Occipital lobe (tissue), 3 donors: ENCODE measurements at places on chromosomes 11 and 22. TPM values are rescaled to one million over a fixed set of nuclear protein-coding genes. Genes with fewer than 3 reads are reported as not detected.

DNA sequence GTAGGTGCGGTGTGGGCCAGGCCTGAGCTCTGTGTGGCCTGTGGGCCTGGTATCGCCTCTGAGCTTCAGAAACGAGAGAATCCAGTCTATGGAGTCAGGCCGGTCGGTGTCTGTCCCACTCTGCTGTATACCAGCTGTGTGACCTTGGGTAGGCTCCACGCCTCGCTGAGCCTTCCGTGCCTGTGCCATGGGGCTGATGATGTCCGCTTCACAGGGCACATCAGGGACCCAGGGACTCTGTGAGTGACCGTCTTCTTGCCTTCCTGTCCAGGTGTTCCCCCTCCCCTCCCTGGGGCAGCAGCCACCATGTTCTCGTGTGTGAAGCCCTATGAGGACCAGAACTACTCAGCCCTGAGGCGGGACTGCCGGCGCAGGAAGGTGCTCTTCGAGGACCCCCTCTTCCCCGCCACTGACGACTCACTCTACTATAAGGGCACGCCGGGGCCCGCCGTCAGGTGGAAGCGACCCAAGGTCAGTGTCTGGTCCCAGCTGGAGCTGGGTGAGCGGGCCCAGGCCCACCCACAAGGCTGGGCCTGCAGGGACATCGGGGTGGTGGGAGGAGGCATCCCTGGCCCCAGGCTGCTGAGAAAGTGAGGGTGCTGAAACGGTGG is 17.9 kb downstream of the CAPN5 start:
- no peak for DNase-seq

DNA sequence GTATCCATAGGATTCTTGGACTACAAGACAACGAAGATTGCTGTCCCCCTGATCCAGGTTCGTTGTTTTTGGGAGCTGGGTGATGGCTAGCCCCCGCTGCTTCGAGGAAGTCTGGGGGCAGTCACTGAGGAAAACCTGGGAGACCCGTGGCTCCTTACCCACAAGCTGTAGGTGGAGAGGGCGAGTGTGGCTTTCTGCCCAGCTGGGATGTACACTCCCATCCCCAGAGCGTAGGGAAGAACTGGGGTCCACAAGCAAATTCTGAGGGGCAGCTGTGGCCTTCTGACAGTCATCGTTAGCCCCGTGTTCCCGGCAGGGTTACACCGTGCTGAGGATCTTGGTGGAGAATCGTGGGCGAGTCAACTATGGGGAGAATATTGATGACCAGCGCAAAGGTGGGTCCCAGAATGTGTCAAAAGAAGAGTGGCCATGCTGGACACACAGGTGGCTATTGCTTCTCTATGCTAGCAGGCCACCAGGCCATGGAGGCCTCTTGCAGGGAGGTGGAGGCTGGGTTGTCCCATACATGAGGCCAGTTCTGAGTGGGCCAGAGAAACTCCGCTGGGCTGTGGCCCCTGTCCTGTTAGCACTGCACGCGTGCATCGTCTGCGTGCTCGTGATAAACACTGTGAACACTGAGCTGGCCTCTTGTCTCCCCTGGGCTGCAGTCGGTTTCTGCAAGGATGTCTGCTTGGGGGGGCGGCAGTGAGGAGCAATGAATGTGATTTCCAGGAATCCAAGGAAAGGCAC is 39.8 kb downstream of the GLB1L2 start:
- no peak for DNase-seq

- DNase-seq = no peak
These were observed 69.7 kb downstream of the RAB38 start for GRCh38 chr11:88105526-88105925.

Gene IL17REL
- not detected for total RNA-seq

GRCh38 chr11:65915821-65916251 is 3.0 kb downstream of the C11orf68 start:
- DNase-seq = peak; percentile 70

GRCh38 chr11:108559904-108560303 is 33.7 kb downstream of the EXPH5 start:
- DNase-seq = no peak

Gene MUC5AC
- not detected for total RNA-seq

DNA sequence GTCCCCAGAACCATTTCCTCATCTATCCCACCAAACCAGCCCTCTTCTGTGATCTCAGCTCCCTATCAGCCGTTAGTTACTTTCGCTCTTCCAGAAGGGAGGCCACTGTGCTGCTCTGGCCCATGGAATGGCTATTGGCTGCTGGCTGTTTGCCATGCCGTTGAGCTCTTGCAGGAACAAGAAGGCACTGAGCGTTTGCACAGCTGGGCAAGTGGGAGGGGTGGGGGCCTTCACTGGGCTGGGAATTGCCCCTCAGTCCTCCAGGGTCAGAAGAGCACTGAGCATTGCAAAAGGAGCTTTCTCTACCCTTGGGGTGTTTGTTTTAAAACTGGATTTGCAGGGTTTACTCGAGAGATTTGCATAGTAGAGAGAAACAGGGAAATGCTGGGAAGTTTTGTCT is 129.0 kb upstream of the PARVA start:
- DNase-seq = peak; percentile 46

Gene KRTAP5-7
- not detected for total RNA-seq

DNA sequence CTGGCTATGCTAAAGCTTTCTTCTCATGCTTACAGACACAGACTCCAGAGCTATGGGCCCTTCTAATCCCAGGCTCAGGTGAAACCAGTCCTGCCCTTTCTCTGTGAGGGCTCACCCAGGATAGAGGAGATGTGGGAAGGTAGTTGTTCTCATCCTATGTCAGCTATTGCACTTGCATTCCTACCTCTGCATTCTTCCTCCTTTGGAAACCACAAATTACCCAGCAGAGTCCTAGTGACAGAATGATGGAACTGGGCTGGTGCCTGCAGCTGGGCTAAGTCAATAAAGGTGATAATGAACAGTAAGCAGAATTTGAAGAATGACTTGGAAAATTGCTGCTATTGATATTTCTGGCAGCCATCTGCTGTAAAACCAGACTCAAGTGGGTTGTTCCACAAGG is 560.0 kb downstream of the TMEM135 start:
- DNase-seq = no peak

- DNase-seq = no peak
These were observed 30.9 kb upstream of the CREB3L1 start for GRCh38 chr11:46246521-46246920.

Gene GLYATL2
- 1.2 TPM for total RNA-seq

GRCh38 chr22:24920029-24920428 is 26.5 kb downstream of the LHFPL7 start:
- no peak for DNase-seq

DNA sequence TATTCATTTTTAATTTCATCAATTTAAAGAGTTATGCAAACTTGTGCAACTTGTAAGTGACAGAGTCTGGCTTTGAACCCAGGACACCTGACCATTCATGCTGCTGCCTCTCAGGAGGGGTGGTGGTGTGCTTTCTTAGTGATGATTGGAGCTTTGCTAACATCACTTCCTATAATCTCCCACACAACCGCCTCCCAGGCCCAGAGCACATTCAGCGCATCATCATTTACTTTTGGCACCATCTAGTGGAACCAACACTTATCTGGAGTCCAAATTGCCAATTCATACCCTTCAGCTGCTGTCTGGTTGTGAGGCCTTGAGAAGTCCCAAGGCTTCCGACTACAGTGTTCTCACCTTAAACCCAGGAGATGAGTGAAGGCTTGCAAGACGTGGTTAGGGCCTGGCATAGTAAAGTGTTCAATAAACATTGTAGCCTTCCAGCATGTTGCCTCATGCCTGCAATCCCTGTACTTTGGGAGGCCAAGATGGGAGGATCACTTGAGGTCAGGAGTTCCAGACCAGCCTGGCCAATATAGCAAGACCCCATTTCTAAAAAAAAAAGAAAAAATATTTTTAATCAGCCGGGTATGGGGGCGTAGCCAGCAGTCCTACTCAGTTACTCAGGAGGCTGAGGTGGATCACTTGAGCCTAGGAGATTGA is 1.1 kb upstream of the TTLL1 start:
- peak; percentile 25 for DNase-seq

GRCh38 chr11:78381865-78382264 is 35.8 kb downstream of the GAB2 start:
- DNase-seq = no peak

GRCh38 chr11:9688716-9689511 is 25.0 kb downstream of the SWAP70 start:
- DNase-seq = peak; percentile 44

Gene JHY
- total RNA-seq = 6.2 TPM

GRCh38 chr11:119793335-119793984 is 64.5 kb upstream of the NECTIN1 start:
- DNase-seq = no peak

DNA sequence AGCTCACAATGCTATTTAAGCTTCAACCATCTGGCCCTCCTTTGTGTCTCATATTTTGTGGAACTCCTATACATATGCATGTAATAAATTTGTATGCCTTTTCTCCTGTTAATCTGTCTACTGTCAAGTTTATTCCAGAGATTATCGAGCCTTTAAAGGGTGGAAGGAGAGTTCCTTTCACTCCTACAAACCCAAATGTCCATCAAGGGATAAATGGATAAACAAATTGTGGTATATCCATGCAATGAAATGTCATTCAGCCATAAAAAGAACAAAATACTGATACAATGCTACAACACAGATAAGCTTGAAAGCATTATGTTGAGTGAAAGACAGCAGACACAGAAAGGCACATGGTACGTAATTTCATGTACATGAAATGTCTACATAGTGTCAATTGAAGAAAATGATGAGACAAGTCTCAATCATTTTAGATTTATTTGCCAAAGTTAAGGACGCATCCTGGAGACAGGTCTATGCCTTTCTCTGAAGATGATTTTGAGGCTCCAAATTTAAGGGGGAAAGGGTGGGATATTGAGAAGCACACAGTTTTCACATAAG is 17.7 kb upstream of the FEZ1 start:
- DNase-seq = no peak

GRCh38 chr11:118314988-118315411 is 10.5 kb downstream of the CD3E start:
- DNase-seq = no peak

GRCh38 chr11:120128392-120129119 is 9.4 kb downstream of the TRIM29 start:
- DNase-seq = no peak

Gene SPDYC
- not detected for total RNA-seq

Gene ZNF280A
- total RNA-seq = not detected

Gene TENM4
- 112 TPM for total RNA-seq

- DNase-seq = no peak
These were observed 151.7 kb downstream of the SPON1 start for GRCh38 chr11:14114269-14114668.

- DNase-seq = no peak
These were observed 34.0 kb downstream of the IFT27 start for GRCh38 chr22:36741968-36742367.

GRCh38 chr22:47976219-47976618 is 1213.8 kb downstream of the TBC1D22A start:
- no peak for DNase-seq

Gene RNF169
- total RNA-seq = 39.3 TPM

Gene LGALS12
- not detected for total RNA-seq

Gene ARHGAP42
- 7.2 TPM for total RNA-seq

- no peak for DNase-seq
These were observed 874.2 kb upstream of the CHORDC1 start for GRCh38 chr11:91097083-91097482.

Gene GUCD1
- total RNA-seq = 48.7 TPM

DNA sequence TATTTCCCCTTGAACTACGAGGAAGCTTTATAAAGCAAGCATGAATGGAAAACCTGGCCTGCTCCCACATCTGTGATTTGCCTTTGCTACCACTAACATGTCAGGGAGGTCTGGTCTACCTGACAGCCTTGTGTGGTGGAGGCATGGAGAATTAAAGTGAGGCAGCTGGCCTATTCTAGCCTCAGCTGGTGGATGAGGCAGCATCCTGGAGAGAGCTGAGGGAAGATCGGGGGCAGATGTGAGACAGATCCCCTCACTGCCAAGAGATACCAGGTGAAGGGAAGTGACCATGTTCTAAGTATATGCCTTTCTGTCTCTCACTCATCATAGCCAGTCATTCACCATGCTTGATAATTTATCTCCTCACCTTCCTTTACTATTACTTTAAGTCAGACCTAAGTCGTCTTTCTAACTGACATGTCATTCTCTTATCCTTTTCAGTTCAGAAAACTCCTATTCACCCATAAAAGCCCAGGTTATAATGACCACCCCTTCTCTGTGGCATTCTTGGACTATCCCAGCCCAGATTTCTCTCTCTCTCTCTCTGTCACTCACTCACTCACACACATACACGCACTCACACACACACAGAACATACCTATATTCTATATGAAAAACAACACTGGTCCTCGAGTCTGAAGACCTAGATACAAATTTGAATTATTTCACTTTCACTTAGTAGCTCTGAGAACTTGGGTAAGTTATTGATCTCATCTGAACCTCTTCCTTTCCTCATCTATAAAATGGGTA is 90.7 kb downstream of the CSNK2A3 start:
- no peak for DNase-seq

DNA sequence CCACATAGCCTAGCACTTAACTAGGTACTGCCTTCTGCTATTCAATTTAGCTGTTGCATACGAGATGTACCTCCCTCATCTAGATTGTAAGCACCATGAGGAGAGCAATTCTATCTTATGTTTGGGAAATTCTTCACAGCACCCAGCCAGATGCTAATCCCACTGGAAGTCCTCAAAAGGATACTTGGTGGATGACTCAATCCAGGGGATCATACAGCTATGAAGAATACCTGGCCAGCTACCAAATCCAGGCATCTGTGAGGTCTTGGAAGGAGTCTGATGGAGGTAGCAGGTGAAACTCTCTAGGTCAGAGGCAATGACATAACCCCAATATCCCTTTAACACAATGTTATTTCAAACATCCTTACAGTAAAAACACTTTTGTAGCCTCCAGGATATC is 167.8 kb upstream of the NCAM1 start:
- no peak for DNase-seq

DNA sequence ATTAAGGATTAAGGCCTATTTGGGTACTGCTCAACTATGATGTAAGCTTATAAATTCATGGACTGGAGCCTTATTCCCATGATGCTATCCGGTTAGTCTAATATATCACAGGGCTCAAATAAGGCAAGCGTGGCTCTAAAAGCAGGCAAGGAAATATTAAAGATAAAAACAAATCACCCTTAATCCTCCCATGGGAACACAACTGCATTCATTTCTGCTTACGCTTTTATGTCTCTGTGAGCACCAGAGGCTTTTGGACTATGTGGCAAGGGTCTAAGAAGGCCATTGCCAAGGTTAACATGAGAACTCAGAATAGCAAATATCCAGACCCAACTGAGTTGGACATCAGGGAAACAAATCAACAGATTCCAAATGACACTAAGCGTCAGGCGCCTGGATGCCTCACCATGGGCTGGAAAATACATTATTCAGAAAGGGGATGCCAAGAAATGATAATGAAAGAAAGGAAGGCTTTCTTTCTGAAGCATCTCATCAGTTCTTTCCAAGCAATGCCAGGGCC is 138.1 kb downstream of the SLC1A2 start:
- DNase-seq = no peak

Gene SLC22A12
- not detected for total RNA-seq

GRCh38 chr11:48013269-48013901 is 33.0 kb downstream of the PTPRJ start:
- DNase-seq = no peak

Gene MS4A6E
- total RNA-seq = not detected

- no peak for DNase-seq
These were observed 12.6 kb downstream of the WNT7B start for GRCh38 chr22:45964372-45964771.

- no peak for DNase-seq
These were observed 12.6 kb upstream of the MRPL23 start for GRCh38 chr11:1934335-1935155.
